ENCODE measurements at places on chromosomes 3 and 15. TPM values are rescaled to one million over a fixed set of nuclear protein-coding genes. Genes with fewer than 3 reads are reported as not detected.

WDR72 gene
- total RNA-seq, result not detected

NFKBIZ gene
- 129 TPM for total RNA-seq

KNG1 gene
- not detected for total RNA-seq

GOLGA6L7 gene
- total RNA-seq, result not detected

HRG gene
- not detected for total RNA-seq

SEMA3G gene
- total RNA-seq, result 0.09 TPM

HYPK gene
- 4.8 TPM for total RNA-seq

TLR9 gene
- total RNA-seq, result not detected

TMCO5A gene
- total RNA-seq, result not detected

COL8A1 gene
- total RNA-seq, result 197 TPM

TTLL13 gene
- total RNA-seq, result not detected

SLITRK3 gene
- total RNA-seq, result not detected

GP5 gene
- total RNA-seq, result 0.14 TPM

RASGRP1 gene
- 0.88 TPM for total RNA-seq

HES1 gene
- 3.7 TPM for total RNA-seq

MYZAP gene
- under 0.01 TPM for total RNA-seq

CLDN18 gene
- not detected for total RNA-seq

FLNB gene
- total RNA-seq, result 454 TPM

RBP2 gene
- not detected for total RNA-seq

CCR2 gene
- not detected for total RNA-seq

SLC9A9 gene
- 2.8 TPM for total RNA-seq

FNDC3B gene
- 348 TPM for total RNA-seq

DNAH1 gene
- 3.0 TPM for total RNA-seq

PLCB2 gene
- not detected for total RNA-seq

GOLGA8G gene
- under 0.01 TPM for total RNA-seq

COLQ gene
- total RNA-seq, result 0.23 TPM

KLHL40 gene
- total RNA-seq, result not detected

CCR8 gene
- total RNA-seq, result not detected

RASL12 gene
- not detected for total RNA-seq

GHSR gene
- total RNA-seq, result not detected

SYNM gene
- 48.4 TPM for total RNA-seq

DUOX2 gene
- total RNA-seq, result not detected

SERPINI2 gene
- not detected for total RNA-seq

GOLGA8R gene
- total RNA-seq, result 3.3 TPM

SCN11A gene
- total RNA-seq, result not detected

BNC1 gene
- total RNA-seq, result 23.3 TPM

RHOV gene
- total RNA-seq, result under 0.01 TPM

ALS2CL gene
- total RNA-seq, result 0.30 TPM

HRH1 gene
- 28.3 TPM for total RNA-seq

KIF7 gene
- total RNA-seq, result 18.7 TPM

TRH gene
- total RNA-seq, result not detected

PTPRG gene
- total RNA-seq, result 29.5 TPM

THPO gene
- not detected for total RNA-seq

GOLGA6B gene
- not detected for total RNA-seq

ADAMTS7 gene
- total RNA-seq, result 12.6 TPM

LMLN gene
- total RNA-seq, result 18.4 TPM

ABI3BP gene
- total RNA-seq, result 53.3 TPM

NEO1 gene
- 88.6 TPM for total RNA-seq

A4GNT gene
- total RNA-seq, result not detected

RFTN1 gene
- total RNA-seq, result 53.4 TPM

FES gene
- 15.4 TPM for total RNA-seq

GXYLT2 gene
- total RNA-seq, result 74.2 TPM

PGBD4 gene
- 3.3 TPM for total RNA-seq

C15orf62 gene
- 0.05 TPM for total RNA-seq

CCR3 gene
- not detected for total RNA-seq

CIDEC gene
- 0.09 TPM for total RNA-seq

All from smooth muscle cell of the umbilical artery (primary cell).